ENCODE measurements at places on chromosomes 11 and 22.

- DNase-seq: peak; percentile 79
Measured at GRCh38 chr11:64152841-64153691, 12.8 kb downstream of the MACROD1 start.

GRCh38 chr11:108223348-108224149 lies 682 bp downstream of the ATM start:
- DNase-seq: no peak

DNA sequence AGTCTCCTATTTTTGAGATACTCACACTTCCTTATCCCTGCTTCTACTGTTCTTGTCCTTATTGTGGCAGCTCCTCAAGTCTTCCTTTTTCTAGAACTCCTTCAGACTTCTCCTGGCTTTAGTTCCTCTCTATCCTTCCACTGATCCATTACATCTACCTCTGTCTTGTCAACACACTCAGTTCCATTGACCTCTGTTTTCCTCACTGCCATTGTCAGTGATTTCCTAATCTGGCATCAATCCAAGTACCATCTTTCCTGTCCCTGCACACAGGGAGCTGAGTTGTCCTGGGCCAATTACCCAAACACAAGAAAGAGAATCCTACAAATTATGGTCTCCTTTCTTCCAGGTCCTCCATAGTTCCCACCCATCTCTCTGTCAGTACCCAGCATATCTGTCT lies 27.9 kb upstream of the RIC3 start:
- DNase-seq: no peak

- DNase-seq: no peak
Measured at GRCh38 chr11:35126879-35127581, 11.9 kb upstream of the CD44 start.

GRCh38 chr11:22461626-22462025 lies 123.4 kb downstream of the SLC17A6 start:
- DNase-seq: peak; percentile 57

DNA sequence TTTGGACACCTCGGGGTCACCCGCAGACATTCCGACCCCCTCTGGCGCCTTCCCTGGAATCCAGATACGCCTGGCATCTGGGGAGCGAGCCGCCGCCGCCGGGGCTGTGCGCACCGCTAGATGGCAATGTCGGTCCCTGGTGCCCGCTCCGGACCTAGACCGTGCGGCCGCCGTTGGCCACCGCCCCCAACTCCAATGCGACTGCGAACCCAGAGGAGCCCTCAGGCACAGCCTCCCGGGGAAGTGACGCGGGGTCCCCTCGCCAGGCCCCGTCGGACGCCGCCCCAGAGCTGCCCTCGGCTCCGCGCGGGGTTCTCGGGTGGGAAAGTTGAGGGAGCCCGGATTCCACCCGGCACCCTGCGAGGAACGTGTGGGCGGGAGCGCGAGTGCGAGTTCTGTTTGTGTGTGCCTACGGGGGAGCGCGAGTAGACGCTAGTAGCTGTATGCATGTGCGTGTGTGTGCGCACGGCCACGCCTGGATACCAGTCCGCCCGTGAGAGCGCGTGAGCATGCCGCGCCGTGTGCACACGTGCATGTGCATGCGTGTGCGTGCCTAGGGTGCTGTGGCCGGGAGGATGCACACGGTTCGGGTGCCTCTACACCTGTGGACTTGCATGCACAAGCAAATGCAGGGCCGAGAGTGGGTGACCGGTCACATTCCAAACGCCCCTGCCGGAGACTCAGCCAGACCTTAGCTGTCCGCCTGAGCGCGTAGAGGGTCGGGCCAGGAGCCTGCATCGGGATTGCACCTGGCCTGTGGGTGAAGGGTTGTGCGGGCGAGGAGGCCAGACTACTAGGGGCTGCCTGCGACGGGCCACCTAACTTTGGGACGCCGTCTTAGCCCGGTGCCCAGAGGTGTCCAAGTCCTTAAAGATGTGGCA lies 1.9 kb downstream of the CHRM4 start:
- DNase-seq: peak; percentile 90

GRCh38 chr11:26930518-26931247 lies 63.2 kb upstream of the FIBIN start:
- DNase-seq: no peak

GRCh38 chr11:100681064-100681502 lies 6.0 kb upstream of the ARHGAP42 start:
- DNase-seq: peak; percentile 82

- peak; percentile 71 for DNase-seq
Measured at GRCh38 chr11:69250186-69251056, 43.5 kb upstream of the MYEOV start.

DNA sequence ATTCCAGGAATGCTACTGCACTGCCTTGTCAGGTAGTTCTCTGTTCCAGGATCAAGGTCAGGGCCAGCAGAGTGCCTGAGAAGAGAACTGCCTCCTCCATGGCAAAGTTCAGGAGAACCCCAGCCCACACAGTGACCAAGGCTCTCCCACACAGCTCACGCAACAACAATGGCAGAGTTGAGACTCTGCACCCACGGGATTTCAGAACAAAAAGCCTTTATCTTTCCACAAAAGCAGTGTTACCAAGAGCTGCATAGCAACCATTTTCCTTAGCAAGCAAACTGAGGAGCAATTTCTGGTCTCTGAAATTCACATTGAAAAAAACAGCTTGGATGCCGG lies 11.1 kb downstream of the PLAAT3 start:
- peak; percentile 27 for DNase-seq

- DNase-seq: no peak
Measured at GRCh38 chr11:102981324-102981910, 25.9 kb upstream of the MMP13 start.

- no peak for DNase-seq
Measured at GRCh38 chr22:44703255-44703870, 1.4 kb downstream of the PRR5 start.

DNA sequence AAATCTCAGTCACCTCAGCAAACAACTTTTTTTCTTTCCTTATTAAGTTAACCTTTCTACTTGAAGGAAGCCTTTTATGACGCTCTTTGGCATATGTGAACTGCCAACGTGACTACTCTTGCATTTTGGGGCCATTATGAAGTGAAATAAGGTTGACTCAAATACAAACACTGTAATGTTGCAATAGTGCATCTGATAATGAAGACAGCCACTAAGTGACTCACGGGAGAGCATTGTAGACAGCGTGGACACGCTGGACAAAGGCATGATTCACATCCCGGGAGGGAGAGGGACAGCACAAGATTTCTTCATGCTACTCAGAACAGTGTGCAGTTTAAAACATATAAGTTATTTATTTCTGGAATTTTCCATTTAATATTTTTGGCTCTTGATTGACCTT lies 560.8 kb downstream of the ETS1 start:
- DNase-seq: peak; percentile 62

GRCh38 chr11:6610591-6610990 lies 1.4 kb downstream of the TAF10 start:
- peak; percentile 39 for DNase-seq

DNA sequence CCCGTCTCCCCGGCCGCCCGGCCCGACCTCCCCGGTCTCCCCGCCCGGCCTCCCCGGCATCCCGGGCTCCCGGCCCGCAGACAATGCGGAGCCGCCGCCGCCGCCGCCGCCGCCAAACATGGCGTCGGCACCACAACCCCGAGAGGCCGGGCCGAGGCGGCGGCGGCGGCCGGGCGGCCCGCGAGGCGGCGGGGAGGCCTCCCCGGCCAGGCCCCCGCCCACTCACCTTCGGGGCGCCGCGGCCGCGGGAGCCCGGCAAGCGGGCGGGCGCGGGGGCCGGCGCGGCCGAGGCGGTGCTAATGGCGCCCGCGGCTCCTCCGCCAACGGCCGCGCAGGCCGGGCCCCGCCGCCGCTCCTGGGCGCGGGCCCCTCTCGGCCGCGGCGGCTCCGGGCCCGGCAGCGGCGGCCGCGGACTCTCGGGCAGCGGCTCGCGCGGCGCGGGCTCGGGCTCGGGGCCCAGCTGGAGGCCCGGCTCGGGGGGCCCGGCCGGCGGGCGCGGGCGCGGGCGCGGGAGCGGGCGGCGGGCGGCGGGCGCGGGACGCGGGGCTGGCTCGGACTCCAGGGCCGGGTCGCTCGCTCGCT lies 311 bp downstream of the BRD1 start:
- DNase-seq: no peak

DNA sequence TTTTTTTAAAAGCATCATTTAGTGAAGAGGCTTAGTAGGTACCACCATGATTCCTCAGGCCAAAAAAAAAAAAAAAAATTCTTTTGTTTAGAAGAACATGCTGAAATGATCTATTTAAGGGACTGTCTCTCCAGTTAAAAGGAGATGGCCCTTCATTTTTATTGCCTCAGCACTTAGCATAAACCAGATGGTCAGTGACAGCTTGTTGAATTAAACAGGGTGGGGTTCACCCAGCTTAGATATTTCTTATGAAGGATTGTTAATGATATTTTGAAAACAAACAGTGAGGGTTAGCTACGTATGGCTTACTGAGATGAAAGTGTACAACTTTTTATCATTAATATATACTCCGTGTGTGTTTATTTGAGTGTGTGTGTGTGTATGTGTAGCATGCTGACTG lies 203.7 kb downstream of the FAM181B start:
- DNase-seq: no peak

DNA sequence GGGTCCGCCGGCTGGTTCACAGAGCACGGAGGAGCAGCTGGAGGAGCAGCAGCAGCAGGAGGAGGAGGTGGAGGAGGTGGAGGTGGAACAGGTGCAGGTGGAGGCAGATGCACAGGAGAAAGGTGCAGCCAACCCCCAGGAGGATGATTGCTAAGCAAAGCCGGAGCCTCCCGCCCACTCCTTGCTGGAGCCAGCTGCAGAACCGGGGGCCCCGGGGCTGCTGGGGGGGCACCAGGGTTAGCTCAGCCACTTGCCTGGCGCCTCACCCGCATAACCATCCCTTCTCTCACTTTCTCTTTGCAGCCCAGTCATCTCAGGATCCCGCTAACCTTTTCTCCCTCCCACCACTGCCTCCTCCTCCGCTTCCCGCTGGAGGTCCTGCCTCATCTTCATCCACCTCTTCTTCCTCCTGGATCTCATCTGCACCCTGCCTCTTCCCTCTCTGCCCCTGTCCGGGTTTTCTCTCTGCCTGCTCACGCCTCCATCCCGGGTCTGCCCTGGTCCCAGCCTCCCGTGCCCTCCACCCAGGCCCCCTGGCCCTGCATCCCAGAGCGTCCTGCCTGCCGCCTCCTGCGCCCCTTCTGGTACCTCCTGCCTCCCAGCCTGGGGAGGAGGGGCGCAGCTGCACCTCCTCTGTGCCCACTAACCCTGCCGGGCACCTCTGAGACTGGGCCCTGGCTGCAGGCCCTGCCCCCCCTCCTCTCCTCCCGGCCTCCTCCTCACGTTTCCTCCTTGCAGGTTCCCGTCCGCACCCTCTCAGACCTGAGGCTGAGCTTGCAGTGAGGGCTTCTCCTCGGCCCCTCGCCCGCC lies 9.5 kb downstream of the KCTD17 start:
- DNase-seq: no peak

GRCh38 chr11:2741006-2741376 lies 41.2 kb upstream of the KCNQ1OT1 start:
- no peak for DNase-seq

- DNase-seq: no peak
Measured at GRCh38 chr11:104148074-104148473, 15.9 kb downstream of the PDGFD start.

DNA sequence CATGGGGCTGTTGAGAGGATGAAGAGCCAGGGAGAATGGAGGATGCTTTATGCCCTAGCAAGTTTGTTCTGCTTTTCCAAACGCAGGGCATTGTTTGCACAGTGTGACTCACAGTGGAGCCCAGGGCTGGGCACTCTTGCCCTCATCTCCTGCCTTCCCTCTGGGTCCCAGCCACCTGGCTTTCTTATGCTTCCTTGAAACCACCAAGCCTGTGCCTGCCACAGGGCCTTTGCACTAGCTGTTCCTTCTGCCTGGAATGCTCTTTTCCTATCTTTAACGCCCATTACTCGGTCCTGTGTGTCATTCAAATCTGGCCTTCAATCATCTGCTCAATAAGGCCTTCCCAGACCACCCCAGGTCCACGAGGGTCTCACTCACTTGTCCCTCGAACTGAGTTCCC lies 46.9 kb upstream of the RFPL3 start:
- no peak for DNase-seq

GRCh38 chr11:12868315-12869073 lies 140.6 kb upstream of the RASSF10 start:
- no peak for DNase-seq

DNA sequence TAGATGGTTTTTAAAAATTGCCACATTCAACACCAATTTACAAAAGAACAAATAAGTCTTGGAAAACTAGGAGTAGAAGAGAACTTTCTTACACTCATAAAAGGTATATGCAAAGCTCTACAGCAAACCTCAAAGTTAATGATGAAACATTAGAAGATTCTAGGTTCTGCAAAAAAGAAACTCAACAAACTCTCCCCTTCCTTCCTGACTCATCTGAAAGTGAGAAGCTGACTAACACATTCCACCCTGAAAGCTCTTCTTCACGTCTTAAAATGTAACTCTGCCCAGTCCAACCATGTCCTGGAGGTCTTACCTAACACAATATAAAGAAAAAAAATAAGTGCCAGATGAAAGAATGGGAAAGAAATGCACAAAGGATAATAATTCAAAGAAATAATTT lies 218.9 kb upstream of the ISX start:
- DNase-seq: no peak

GRCh38 chr11:34344768-34345539 lies 12.9 kb downstream of the ABTB2 start:
- DNase-seq: no peak

DNA sequence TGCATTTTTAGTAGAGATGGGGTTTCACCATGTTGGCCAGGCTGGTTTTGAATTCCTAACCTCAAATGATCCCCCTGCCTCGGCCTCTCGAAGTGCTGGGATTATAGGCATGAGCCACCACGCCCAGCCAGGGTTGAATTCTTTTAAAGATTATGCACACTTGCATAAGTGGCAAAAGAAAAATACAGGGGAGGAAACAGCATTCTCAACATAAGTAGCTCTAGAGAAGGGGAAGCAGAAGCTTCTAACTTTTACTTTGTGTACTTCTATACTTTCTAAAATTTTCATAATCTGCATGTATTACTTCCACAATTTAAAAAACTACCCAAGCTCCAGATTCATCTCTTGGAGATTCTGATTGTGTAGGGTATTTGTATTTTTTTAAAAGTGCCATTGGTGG lies 108.0 kb downstream of the SLC1A2 start:
- no peak for DNase-seq

DNA sequence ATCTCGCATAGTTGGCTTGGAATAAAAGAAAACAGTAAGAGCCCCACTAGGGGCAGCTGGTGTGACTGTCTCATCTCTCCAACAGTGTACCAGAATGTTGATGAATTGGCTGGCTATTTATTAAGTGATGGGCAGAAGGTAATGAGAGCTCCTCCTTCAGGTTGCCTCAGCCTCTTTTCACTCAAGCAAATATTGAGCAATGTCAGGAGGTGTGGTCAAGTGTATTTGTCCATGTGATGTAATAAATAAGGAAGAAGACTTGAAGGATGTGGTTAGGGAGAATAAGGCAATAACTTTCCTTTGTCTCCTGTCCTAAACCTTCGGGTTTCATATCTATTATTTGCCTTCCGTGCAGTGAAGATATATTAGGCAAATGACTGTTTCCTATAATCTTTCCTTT lies at the start of gene TCN1:
Gene TCN1, minus strand, starts transcription at position 91 of the 400 bp plus-strand sequence. Its CDS starts 17 bp downstream, at position 74.
- DNase-seq: no peak

- DNase-seq: no peak
Measured at GRCh38 chr22:19360862-19361261, 69.3 kb upstream of the CLTCL1 start.

- no peak for DNase-seq
Measured at GRCh38 chr22:26308467-26308866, 120.6 kb upstream of the ASPHD2 start.

Measured in islet precursor cell (in vitro differentiated cells).